ENCODE measurements at places on chromosomes 6 and 20.

DNA sequence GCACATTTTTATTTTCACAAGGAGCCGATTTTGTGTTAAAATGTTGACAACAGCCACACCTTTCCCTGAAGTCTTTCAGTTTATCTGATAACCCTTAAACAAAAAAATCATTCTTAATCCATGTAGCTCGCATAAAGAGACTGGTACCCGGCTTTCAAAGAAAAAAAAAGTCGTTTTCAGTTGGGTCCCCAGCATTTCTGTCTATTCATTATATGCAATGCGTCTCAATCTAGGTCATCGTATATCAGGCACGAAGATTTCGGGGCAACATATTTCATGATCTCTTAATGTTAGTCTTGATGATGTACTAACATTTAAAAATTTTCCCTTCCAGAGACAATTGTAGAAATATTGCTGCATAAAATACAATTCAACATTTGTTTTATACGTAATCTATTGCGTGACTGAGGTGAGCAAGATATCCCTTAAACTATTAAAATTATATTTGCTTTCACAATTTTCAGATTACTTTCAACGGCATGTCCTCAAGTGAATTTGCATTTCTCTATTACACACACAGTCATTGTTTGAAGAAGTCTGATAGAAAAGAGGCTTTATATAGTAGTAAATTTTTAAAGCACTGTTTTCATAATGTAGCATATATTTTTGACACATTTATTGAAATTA, 2.9 kb upstream of the TUBB2B start:
- no peak for DNase-seq

- DNase-seq: no peak
These were observed 149.0 kb downstream of the MYB start for GRCh38 chr6:135329851-135330803.

DNA sequence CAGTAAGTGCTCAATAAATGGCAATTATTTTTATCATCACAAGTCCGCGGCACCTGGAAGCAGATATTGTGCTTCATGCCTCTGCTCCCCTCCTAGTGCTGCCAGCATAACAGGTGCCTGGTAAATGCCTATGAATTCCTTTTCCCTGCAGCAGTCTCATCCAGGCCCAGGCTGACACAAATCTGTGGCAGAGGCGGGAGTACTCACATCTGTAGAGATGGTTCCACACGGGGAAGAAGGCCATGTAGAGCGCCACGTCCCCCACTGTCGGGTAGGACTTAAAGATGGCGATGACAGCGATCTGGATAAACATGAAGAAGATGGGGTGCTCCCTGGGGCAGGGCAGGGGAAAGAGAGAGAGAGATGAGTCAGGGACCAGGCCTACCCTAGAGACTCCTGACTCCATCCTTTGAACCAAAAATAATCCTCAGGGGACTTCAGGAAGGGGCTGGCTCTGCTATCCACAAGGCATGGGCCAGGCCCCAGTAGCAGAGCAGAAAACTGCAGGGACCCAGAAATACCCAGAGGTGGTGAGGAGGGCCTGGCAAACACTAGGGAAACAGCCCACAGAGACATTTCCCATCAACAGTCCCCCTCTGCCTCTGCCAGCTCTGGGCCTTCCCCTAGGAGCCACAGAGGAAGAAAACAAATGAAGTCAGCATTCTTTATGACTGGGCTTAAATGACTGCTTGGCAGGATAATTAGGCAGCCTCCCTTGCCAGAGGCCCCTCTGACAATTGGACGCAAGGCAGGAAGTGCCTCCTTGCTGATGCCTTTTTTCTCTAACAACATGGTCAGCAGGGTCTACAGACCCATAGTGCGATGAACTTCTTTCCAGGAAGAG, 23.0 kb downstream of the MAP1LC3A start:
- no peak for DNase-seq

GRCh38 chr6:97293198-97293696, 10.2 kb upstream of the MMS22L start:
- no peak for DNase-seq

- DNase-seq: no peak
These were observed 347.5 kb upstream of the SOX4 start for GRCh38 chr6:21246075-21246474.

DNA sequence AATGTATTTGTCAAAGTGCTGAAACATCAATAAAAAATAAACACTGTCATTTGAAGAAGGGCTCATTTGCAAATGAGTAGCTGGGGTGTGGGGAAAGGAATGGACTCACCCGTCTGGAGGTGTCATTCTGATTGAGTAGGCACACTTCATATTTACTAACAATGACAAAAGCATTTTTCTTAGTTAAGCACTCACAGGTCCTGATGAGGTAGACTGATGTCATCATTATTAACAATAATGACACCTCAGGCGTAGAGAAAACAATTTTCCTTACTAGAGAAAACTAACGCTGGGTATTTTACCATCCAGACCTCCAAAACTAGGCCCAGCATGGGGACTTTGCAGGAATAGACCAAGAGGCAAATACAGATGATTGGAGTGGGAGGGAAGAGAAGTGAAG, 76.0 kb downstream of the UNC5CL start:
- no peak for DNase-seq

DNA sequence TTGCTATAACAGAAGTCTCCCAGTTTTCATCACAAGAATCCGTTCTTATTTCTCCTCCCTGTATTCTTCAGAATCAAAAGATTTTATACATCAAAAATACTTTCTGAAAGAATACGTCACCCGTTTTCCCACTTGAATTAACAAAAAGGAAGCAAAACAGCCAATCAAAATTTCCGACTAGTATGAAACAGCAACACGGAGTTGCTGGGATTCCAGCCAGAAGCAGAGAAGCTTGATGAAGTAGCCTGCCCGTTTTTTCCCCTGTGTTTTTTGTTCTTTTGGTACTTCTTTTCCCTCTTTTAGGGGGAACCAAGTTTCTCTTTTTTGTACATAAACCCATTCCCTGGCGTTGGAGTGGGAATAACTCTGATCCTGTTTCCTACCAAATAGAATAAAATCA, 14.6 kb downstream of the TXLNB start:
- no peak for DNase-seq

DNA sequence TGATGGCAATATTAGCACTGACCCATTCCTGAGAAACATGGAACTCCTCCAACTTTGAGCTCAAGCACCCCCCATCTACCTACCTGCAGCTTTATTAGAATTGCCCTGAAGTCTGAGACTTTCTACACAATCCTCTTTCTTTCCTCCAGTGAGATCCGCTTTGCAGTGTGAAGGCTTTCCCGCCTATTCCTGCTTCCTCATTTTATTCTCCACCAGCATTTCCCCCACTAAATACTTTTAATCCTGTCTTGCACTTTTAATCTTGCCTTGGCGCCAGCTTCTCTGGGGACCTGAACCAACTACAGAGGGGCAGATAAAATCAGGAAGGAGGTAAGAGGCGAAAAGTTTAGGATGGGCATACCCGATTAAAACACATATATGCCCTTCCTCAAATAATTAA, 178.1 kb upstream of the PRDM1 start:
- DNase-seq: no peak

GRCh38 chr6:158000530-158001307, 19.1 kb downstream of the SYNJ2 start:
- DNase-seq: no peak

DNA sequence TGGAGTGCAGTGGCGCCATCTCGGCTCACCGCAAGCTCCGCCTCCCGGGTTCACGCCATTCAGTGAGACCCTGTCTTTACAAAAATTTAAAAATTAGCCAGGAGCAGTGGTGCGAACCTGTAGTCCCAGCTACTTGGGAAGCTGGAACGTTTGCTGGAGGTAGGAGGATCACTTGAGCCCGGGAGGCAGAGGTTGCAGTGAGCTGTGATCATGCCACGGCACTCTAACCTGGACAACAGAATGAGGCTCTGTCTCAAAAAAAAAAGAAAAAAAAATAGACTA, 5.7 kb upstream of the PARD6B start:
- DNase-seq: no peak

DNA sequence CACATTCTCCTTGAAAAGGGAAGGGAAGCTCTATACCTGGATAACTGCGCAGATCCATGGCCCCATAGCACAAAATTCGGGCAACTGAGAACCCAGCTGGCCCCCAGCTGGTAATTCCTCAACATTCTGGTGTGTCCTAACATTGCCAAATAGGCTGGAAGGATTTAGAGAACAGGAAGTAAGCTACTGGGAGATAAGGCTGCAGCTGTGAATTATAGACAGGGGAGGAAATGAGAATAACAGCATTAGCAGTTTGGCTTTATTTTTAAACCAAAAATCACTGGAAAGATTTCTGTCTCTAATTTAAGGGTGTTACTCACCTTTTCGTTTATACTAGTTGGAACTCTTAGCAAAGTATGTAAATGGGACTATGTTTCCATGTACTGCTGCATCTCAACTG, 97.2 kb downstream of the TULP4 start:
- DNase-seq: no peak

DNA sequence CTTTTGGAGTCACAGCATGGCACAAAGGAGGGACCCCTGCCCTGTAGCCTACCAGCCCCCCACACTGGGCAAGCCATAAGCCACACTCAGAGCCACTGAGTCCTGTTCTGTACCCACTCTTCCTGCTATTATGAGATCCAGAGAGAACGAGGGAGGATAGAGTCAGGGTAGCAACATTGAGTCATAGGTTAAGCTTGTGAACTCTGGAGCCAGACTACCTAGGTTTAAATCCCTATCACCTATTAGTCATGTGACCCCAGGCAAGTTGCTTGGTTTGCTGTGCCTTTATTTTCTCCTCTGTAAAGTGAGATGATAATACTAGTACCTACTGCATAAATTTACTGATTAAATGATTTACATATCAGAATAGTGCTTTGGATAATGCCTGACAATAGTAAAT, 540 bp downstream of the CNBD2 start:
- no peak for DNase-seq

GRCh38 chr6:119533603-119534279, 184.2 kb upstream of the MAN1A1 start:
- DNase-seq: no peak

DNA sequence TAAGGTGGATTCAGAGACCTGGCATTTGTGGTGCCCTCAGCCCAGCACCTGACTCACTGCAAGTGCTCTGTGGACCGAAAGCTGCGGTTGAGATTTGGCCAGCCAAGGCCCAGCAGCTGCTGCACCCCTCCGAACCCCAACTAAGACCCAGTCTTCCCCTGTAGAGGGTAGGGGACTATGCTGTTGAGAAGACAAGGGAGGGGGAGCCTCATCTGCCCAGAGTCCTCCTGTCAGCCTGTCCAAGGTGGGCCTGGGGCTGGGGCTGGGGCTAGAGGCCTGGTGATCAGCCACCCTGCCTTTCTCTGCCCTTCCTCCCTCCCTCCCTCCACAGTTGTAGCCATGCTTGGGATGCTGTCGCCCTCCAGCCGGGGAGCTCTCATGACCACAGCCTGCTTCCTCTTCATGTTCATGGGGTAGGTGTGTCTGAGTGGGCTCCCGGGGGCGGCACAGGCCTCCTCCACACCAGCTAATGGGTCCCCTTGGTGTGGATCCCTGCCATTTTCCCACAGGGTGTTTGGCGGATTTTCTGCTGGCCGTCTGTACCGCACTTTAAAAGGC, 40.9 kb downstream of the TM9SF4 start:
- DNase-seq: no peak

DNA sequence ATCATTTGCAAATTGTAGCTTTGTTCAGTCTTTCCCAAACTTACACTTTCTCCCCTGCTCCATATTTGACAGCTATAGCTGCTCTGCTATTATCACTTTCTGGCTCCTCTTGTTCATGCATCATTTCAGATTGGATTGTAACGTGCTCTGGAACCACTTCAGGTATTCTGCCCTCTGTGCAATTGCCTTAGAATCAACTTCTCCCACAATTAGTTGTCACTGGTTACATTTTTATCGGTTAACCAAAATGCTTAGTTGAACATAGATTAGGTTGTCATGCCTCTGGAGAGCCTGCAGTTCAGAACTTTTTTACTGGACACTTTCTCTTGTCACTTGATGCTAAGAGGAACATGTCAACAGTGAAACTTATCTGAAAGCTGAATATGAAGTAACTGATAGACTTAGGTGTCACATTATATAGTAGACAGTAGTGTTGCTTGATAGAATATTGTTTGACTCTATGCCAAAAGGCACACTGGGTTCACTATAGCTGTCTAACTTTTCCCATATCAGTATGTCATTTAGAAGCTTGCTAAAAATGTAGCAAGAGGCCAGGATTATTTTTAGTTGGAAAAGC, 127.7 kb upstream of the PTPRK start:
- DNase-seq: no peak

DNA sequence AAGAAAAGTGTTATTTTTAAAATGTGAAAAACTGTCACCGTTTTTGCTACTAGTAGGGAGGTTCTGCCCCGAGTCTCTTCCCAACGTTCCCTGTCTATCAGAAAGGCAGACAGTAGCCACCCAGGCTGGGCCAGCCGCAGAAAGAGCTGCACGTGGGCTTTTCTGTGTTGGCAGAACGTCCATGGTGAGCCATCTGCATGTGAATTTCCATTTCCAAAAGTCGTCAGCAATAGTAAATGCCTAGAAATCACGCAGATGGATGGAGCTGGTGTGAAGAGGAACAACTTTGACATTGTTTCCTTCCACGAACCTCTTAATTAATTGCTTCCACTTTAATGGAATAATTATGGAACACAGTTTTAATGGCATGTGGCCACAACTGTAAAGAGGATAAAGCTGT, 97.5 kb downstream of the FAM120B start:
- no peak for DNase-seq

DNA sequence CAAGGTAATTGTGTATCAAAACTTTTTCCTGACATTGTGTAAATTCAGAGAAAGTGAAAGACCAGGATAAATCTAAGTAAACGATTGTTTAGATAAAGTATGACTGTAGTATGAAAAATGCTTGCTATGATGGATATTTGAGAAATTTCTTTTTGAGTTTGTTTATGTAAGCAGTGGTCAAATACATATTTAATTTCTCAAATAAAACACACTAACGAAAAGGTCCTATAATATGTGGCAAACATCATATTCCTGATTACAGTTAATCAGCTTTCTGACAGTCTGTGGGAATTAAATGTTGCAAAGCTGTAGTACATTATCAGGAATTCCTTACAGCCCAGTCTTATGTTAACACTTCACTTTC, 636.9 kb downstream of the MMUT start:
- DNase-seq: no peak

DNA sequence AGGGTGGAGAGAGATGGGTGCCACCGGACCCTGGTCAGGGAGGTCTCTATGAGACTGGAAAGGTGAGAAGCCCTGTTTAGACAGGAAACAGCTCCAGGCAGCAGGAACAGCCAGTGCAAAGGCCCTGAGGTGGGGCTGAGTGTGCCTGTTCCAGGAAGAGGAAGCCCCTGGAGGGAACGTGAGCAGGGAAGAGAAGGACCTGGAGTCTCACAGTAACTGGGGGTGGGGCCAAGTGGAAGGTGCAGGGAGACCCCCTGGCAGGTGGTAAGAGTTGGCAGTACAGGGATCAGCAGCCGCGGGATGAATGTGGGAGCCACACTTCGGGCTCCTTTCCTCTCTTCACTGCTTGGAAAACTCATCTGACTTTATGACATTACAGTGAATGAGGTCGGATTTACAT, 43.8 kb upstream of the CST5 start:
- DNase-seq: no peak

GRCh38 chr20:20466341-20466879, 98.5 kb downstream of the INSM1 start:
- DNase-seq: no peak

GRCh38 chr6:163427498-163428254, 13.2 kb downstream of the QKI start:
- DNase-seq: no peak

All from stimulated activated CD4-positive, alpha-beta T cell treated with anti-CD3 and anti-CD28 coated beads, Interleukin-1b, Interleukin-23, amount 100 ng/mL, for 24 hours (primary cell).